ENCODE measurements at places on chromosomes 11 and 22. TPM values are rescaled to one million over a fixed set of nuclear protein-coding genes. Genes with fewer than 3 reads are reported as not detected.

DNA sequence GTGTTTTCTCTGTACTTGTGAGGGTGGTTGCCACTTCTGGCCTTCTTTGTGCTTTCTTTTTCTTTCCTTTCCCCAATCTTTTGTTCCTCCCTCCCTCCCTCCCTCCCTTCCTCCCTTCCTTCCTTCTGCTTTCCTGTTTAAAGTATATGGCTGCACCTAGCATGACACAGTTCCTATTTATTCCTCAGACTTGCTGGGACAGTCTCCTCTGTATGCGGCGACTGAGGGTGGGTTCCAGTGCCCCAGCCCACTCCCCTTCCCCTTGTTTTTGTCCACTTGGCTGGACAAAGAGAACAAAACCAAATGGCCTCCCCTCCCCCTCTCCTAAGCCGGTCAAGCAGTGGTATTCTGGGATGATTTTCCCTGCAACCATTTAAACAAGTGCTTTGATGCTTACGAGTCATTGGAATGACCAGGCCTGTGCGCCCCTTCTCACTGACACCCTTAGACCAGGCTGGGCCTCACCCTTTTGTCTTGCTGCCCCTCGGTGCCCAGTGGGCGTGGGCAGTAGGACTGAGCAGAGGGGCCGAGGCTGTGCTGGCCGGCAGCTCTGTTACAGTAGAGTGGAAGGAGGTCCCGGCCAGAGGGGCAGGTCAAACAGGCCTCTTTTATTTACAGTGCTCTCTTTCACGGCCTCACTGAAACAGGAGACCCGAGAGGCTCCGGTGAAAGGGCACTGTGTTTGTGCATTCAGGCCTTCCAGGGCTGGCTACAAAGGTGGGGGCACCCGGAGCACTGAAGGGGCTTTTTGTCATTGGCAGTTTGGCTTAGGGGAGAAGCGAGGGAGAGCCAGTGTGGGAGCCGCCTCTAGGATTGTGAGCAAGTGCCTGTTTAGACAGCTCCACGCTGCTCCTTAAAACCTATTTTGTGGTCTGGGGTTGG, 32.2 kb downstream of the ZBTB16 start:
- peak; percentile 48 for DNase-seq

DNA sequence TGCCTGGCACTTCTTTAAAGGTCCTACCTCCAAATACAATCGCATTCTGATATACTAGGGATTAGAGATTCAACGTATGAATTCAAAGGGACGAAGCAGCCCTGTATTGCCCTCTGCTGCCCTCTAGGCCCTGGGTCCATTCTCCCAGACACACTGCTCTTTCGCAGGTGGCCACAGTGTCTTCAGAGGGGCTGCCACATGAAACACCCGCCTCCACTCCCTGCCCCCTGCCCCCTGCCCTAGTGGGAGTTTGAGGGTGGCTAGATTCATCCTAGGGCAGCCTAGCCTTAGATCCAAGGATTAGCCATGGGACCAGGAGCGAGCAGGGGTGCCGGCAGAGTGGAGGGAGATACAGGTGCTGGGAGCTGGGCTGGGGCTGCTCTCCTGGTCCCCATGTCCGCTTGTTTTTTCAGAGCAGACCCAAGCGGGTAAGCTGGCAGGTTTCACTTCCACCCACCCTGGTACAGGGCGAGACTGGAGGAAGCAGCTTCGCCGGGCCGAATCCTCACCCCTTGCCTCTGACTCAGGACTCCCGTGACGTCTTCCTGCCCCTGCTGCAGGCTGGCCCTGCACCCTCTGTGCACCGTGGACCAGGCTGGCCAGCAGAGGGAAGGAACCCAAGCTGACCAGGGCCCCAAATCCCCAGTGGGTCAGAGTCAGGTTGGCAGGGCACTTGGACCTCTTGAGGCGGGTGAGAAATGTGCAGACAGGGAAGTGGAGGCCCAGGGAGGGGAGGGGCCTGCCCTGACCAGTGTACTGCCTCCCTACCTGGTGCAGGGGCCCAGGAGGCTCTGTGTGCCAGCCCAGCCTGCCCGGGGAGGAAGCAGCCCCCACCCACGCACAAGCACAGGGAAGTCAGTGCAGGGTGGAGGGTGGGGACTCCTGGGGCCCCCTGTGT, 28.4 kb upstream of the HMOX1 start:
- peak; percentile 57 for DNase-seq

DNA sequence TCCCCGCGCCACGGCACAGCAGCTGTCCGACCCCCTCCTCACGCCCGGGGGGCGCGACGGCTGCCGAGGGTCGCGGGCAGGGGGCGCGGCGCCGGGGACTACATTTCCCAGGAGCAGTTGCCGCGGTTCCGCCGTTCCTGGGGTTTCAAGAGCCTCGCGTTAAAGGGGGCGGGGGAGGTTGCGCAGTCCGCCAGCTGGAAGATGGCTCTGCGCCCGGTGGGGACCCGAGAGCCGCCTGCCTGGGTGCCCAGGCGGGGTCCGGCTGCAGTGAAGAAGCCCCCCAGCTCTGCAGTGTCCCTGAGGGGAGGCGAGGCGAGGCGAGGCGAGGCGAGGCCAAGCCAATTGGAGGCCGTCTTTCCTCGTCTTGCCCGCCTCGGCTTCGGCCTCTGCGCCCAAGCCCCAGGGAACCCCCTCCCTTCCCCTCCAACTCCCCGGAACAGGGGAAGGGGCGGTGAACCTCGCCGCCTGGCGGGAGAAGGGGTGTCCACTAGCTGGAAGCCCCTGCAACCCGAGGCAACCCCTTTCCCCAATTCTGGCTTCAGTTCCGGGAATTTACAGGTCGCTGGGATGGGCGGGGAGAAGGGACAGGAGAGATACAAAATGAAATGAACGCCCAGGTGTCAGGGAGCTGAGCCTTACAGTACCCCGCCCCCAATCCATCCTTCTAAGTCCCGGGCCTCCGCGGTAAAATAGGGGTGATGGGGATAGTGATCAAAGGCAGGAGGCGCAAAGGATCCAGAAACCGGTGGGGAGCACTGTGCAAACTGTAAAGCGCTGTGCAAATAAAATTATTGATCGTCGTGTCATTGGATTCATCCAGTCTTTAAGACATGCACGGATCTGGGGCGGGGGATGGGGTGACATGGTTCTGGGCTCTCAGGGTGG, 5.2 kb upstream of the GCAT start:
- peak; percentile 60 for DNase-seq

DNA sequence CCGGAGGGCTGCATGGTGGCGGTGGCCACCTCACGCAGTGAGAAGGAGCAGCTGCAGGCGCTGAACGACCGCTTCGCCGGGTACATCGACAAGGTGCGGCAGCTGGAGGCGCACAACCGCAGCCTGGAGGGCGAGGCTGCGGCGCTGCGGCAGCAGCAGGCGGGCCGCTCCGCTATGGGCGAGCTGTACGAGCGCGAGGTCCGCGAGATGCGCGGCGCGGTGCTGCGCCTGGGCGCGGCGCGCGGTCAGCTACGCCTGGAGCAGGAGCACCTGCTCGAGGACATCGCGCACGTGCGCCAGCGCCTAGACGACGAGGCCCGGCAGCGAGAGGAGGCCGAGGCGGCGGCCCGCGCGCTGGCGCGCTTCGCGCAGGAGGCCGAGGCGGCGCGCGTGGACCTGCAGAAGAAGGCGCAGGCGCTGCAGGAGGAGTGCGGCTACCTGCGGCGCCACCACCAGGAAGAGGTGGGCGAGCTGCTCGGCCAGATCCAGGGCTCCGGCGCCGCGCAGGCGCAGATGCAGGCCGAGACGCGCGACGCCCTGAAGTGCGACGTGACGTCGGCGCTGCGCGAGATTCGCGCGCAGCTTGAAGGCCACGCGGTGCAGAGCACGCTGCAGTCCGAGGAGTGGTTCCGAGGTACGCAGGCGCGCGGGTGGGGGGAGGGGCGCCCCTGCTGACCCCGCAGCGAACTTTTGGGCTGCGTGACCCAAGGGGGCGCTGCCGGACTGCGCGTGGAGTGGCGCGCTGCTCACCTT, 670 bp downstream of the NEFH start:
- DNase-seq = no peak

DNA sequence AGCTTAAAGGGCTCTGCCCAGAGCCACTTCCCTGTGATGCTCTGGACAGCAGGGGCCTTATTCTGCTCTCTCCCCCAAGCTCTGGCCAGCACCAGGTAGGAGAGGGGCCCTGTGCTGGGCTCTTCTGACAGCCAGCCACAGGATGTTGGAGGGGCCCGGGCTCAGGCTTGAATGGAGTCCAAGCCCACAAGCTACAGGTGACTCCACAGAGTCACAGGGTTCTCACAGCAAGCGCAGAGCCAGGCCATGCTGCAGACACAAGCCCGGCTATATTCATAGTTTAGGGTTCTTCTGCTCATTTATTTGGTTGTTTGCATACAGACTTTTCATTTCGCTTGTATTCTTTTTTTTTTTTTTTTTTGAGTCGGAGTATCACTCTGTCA, 1392.8 kb downstream of the BRD1 start:
- DNase-seq = no peak

GRCh38 chr22:38285018-38285417, 12.2 kb upstream of the TMEM184B start:
- no peak for DNase-seq

DNA sequence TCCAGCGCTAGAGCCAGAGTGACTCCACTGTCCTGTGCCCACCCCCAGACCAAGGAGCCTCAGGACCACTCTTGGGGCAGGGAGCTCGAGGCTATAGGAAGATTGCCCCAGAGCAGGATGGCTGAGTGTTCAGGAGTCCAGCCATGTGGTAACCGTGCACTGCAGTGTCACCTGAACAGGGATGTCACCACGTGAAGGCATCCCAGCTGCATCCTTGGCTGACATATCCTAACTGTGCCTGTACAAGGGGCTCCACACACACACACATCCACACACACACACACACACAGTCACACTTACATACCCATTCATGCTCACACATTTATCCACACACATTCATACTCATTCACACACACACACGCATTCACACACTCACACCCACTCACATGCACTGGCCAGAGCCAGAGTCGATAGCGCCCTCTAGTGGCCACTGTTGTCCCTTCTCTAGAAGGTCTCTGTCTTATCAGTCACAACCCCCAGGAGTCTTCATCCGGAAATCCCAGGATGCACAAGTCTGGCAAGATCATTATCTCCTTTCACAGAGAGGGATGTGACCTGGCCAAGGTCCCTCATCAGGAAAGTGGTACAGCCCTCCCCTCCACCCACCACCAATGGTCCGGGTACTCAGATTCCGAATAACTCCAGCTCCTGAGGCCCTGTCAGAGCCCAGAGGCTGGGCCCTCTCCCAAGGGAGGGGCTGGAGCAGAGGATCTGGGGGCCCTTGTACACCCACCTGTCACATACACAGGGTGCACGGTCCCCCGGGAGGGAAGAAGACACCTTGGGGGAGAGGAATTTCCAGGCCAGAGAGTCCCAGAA, 55.1 kb downstream of the IGLL5 start:
- peak; percentile 79 for DNase-seq

FXYD2 gene
- total RNA-seq = not detected

ZNF143 gene
- 27.1 TPM for total RNA-seq

ALDH3B2 gene
- not detected for total RNA-seq

SLC5A4 gene
- total RNA-seq = 0.29 TPM
